ENCODE measurements at places on chromosomes 7 and 10.
A peak's percentile ranks its signal among the peaks of the same experiment; 100 is the strongest.

GRCh38 chr10:83533290-83533689 is 606.0 kb upstream of the GHITM start:
- DNase-seq = no peak

DNA sequence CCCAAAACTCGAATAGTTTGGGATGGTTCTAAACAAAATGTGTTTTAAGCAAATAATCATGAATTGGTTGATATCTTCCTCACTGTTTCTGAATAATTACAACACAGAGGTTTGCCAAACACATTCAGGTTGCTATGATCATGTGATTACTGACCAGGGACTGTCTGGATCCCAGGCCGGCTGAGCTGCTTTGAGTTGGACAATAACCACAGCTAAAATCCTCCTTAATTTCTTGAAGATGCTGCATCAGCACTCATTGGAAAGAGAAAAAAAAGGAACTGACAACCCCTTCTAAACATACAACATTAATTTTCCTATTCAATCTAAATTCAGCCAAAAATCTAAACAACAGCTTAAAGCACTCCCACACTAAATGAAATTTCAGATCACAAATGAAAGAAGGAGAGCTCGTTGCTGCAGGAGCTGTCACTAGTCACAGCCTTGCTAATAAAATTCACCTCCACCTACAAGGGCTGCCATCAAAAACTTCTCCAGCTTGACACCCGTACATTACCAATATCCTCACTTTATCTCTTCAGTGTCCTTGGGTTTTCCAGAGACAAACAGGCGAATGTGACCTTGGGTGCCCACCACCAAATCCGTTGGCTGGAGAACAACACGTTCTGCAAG is 560.2 kb downstream of the KCNMA1 start:
- no peak for DNase-seq

- no peak for DNase-seq
Measured at GRCh38 chr7:30888747-30889146, 22.9 kb upstream of the AQP1 start.

DNA sequence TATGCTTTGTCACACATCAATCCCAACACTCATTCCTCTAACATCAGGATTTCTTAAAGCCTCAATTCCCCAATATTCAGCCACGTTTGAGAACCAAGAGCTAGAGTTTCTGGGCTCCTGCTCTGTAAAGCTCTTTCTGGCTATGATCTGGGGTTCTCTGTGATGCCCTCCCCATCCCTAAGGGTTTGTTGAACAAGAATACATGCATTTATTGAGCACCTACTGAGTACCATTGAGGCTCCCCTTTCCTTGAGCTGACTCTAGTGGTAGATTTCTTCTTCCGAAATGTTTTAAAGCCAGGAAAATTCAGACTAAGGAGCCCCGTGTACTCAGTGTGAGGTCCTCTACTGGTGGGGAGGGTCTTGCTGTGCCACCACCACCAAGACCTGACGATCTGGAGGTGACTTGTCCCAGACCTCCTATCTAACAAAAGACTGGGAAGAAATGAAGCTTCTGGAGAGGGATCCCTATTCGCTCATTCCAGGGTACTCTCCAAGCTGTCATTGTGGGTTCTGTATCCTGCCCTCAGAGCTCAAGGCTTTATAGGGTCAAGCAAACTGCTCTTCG is 23.1 kb upstream of the SRGN start:
- no peak for DNase-seq

GRCh38 chr10:80449520-80449919 is 4.6 kb upstream of the TSPAN14 start:
- no peak for DNase-seq

GRCh38 chr7:157851501-157852067 is 514.8 kb downstream of the DNAJB6 start:
- peak; percentile 56 for DNase-seq

DNA sequence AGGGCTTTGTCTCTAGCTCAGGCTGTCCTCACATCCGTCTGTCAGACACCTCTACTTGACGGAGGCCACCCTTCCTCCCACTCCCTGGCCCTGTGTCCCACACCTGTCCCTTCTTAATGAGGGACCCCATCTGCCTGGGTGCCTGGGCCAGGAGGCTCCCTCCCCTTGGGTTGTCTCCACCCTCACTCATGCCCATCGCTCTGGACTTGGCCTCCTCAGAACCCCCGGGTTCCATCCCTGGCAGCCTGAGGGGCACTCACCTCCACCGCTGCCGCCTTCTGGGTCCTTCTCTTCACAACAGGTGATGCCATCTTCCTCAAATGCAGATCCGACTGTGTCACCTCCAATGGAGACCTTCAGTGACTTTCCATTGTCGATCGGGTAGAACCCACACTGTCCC is 20.2 kb upstream of the GJD4 start:
- DNase-seq = no peak
